ENCODE measurements at places on chromosomes 7 and 10. TPM values are rescaled to one million over a fixed set of nuclear protein-coding genes. Genes with fewer than 3 reads are reported as not detected.

GRCh38 chr10:120929166-120929565 lies 78.0 kb downstream of the WDR11 start:
- no peak for DNase-seq

DNA sequence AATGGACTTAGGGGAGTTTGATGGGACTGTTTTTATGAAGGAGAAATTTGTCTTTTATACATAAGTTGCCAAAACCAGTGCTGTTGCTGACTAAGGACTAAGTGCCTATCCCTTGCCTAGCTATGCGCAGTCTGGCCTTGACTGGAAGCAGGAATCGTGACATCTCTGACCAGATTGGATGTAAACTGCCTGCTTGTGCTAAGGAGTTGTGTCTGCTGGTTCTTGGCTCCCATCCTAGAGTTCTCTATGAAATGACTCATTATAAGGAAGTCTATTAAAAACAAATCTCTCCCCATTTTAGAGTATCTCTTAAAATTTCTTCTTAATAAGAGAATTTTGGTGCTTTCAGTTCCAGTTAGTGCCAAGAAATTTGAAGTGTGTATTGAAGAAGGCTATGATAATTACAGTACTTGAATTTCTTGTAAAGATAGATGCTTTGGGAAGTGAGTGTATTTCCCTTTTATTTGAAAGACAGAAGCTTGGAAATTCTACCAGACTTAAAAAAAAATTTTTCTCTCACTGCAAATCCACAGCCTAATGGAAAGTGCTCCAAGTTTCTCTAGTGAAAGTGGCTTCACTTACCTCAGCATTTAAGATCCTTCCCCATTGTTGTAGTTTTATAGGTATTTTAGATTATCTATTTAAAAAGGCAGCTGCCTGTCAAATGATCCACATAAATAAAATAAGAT lies 77.6 kb downstream of the BICC1 start:
- DNase-seq: peak; percentile 87

GRCh38 chr7:141339603-141340002 lies 211.6 kb upstream of the AGK start:
- DNase-seq: peak; percentile 18

- DNase-seq: no peak
These were observed 122.9 kb upstream of the KCTD7 start for GRCh38 chr7:66505531-66506451.

DNA sequence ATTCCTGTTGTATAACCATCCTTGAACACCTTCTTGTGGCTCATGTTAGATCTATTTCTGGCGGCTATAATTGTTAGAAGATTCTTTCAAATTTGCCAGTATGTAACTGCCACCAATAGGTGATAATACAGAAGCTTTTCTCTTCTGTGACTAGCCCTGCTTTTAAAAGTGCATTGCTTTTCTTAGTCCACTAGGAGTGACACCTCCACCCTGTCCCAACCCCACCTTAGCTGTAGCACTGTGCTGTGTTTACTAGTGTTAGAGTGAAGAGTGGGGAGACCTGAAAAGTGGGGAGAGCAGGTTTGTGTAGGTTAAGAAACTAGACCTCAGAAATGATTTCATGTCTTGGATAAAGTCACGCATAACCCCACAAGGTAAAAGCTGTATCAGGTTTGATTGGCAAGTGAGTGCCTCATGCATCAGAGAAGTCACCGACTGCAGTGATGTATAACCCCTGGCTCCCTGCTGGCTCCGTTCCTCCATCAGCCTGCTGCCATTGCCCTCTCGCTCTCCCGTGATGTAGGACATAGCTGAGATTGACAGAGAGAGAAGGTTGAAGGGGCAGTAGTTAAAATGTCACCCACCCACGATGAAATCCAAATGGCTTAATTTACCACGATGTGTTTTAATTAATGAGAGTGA lies 12.5 kb downstream of the NPVF start:
- DNase-seq: no peak

GRCh38 chr10:110777017-110777416 lies 94.7 kb upstream of the PDCD4 start:
- DNase-seq: no peak

GRCh38 chr7:11327633-11328032 lies 354.0 kb downstream of the PHF14 start:
- no peak for DNase-seq

- DNase-seq: peak; percentile 56
These were observed 64.2 kb downstream of the PHYHIPL start for GRCh38 chr10:59240582-59241183.

DNA sequence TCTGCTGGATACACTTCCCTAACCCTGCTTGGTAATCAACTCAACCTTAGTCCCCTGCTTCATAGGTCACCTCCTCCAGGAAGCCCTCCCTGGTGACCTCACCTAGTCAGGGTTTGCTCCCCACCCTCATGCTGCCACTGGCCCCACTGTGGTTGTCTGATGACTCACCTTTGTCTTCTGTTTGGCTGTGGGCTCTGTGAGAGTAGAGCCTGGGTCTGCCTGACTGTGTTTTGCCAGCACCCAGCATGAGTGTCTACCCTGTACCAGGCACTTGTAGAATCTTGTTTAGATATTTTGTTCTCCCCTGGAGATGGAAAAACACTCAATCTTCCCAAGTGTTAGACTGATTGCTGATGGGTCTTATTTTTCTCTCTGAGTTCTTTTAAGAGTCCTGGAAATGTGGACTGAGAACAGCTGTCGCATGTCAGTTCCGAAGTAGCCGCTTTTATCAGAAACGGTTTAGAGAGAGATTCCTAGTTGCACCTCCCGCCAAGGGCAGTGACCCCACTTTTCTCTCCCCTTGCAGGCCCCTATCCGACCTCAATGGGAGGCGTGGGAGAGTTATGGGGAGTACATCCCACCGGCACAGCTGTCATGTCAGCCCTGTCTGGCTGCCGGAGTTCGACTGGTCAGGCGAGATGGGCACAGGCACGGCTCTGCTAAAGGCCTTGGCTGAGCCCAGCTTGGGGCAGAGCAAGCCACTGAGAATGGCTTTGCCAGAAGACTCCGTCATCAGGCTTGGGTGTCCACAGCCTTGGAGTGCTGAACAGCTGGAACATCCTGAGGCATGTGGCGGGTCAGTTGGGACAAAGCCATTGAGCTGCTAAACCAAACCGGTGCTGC lies 134.3 kb downstream of the GRK5 start:
- DNase-seq: peak; percentile 35

GRCh38 chr7:116971869-116972268 lies 18.6 kb downstream of the ST7 start:
- no peak for DNase-seq

DNA sequence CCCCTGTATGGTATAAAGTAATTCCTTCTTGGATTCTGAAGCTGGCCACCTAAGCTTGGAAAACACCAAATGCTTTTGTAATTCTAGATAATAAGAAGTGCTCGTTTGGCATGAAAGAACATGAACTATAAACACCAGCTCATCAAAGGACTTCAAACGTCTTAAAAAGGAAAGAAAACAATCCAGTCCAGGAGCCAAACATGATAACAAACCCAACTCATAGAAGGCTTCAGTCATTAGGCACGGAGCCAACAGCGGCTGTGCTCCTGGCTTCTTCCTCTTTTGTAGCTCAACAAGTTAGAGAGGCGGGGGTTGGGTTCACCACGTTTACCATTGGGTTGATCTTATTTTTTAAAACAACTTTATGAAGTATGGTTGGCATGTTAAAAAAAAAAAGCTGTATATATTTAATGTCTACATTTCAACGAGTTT lies 56.4 kb upstream of the ECHDC3 start:
- peak; percentile 58 for DNase-seq

DNA sequence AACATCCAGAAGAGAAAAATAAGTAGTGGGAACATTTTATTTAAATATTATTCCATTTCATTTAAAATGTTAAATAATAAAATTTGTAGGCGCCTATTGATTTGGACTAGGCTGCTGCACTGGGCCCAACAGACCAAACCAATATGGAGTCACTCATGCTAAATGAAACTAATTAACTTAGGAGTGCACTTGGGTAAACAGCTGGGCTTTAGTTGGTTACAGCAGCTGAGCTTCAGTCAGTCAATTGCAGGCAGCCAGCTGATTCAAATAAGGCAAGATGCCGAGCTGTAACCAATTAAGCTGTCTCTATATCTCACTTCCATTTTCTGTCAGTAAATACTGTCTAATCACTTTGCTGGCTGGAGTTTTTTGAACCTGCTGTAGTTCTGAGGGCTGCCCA lies 102.1 kb upstream of the WDR11 start:
- no peak for DNase-seq

GRCh38 chr7:4246536-4246935 lies 435.6 kb upstream of the FOXK1 start:
- DNase-seq: no peak

DNA sequence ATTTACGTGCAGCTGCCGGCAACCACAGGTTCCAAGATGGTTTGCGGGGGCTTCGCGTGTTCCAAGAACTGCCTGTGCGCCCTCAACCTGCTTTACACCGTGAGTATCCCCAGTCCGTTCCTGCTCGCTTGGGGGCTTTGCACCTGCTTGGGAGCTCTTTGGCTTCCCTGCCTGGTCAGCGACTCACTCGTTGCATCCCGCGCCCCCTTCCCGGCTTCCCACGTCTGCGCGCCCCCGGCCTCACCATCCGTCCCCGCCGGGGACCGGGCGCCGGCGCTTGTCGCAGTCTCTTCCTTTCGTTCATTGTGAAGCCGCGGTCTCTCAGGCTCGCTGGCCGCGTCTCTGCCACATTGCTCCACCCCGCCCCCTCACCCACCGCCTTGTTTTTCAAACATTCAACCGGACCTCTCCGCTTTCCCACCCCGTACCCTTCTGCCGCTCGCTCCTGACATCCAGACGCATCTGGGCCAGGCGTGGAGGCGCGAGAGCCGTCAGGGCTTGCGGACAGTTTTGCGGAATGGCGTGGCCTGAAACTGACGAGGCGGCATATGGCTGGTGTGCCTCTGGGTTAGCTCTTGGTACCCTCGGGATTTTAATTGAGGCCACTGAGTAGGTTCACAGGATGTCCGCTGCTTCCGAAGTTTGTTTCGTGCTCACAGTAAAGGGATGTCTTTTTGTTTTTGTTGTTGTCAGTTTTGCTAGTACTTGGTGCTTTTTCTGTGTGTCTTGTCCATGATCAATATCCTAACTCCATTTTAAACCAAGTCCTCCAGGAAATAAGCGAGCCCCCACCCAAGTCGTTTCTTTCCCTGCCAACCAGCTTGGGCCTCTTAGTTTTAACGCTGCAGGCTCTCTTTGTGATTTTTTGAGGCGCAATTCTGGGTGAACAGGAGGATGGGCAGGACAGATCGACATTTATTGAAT lies 639 bp downstream of the TSPAN13 start:
- DNase-seq: peak; percentile 30

- peak; percentile 26 for DNase-seq
These were observed 582 bp downstream of the STEAP2 start for GRCh38 chr7:90212149-90212495.

- DNase-seq: no peak
These were observed 207.3 kb upstream of the ADO start for GRCh38 chr10:62597226-62597625.

DNA sequence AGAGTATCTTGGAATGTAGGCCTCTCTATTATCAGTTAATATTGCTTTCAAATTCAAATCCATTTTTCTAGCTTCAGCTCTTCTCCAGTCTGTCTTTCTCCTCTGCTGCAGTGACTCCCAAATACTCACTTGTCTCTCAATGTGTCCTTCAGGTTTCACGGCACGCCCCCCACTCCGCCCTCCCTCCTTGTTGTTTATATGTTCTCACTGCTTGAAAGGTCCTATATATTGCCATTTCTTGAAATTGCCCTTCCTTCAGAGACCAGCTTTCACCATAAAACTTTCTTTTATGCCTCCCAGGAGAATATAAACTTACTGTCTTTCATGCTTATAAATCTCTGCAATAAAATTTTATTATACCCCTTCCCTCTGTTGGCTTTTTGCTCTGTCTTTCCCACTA lies 668.2 kb downstream of the CCSER2 start:
- DNase-seq: no peak

DNA sequence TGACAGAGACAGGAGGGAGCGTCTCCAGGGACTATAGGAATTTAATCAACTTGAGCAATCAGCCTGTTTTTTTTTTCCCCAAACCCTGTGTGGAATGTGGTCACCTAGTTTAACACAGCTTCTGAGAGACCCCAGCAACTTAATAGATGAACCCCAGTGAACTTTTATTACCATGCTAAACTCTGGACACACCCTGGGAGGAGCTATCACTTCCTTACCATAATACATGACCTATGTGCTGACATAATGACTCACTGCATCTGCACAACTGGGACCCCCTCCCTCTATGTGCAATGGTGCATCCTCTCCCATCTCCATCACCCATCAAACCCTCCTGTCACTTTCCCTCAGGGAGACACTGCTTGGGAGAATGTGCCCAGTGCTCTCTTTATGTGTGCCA lies 83.7 kb downstream of the EPC1 start:
- DNase-seq: peak; percentile 30

- no peak for DNase-seq
These were observed 450.1 kb downstream of the KCNMA1 start for GRCh38 chr10:77187376-77187999.

- peak; percentile 9 for DNase-seq
These were observed 38.2 kb downstream of the PRSS2 start for GRCh38 chr7:142808802-142809583.

GRCh38 chr7:68206946-68207485 lies 1210.4 kb downstream of the TYW1 start:
- DNase-seq: no peak

DNA sequence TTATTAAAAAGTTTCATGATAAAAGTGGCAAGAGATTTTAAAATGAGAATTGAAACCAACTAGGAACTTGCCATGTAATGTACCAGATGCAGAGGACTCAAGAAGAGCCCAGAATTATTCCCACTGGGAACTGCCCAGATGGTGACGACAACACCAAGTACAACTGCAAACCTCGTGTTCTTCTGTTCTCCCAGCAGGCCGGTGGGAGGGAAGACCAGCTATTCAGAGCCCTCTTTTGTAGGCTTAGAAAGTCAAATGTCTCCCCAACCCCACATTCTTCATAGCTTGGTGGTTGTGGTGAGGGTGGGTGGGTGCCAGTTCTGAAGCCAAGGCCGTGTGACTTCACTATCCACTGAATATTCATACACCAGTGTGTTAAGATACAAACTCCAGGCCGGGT lies 54.3 kb upstream of the ITGB1 start:
- DNase-seq: no peak

CYP2C19 gene
- total RNA-seq: not detected

SPDYE2 gene
- total RNA-seq: 0.22 TPM

SPDYE6 gene
- not detected for total RNA-seq

ANK3 gene
- 3.3 TPM for total RNA-seq

DDX56 gene
- 105 TPM for total RNA-seq

VSTM4 gene
- total RNA-seq: not detected

MGAM2 gene
- total RNA-seq: not detected

CYP2W1 gene
- not detected for total RNA-seq

SPACDR gene
- total RNA-seq: 0.49 TPM

AMPH gene
- total RNA-seq: 0.63 TPM

ASZ1 gene
- total RNA-seq: not detected
